ENCODE measurements at places on chromosomes 6 and 20. TPM values are rescaled to one million over a fixed set of nuclear protein-coding genes. Genes with fewer than 3 reads are reported as not detected.

DNA sequence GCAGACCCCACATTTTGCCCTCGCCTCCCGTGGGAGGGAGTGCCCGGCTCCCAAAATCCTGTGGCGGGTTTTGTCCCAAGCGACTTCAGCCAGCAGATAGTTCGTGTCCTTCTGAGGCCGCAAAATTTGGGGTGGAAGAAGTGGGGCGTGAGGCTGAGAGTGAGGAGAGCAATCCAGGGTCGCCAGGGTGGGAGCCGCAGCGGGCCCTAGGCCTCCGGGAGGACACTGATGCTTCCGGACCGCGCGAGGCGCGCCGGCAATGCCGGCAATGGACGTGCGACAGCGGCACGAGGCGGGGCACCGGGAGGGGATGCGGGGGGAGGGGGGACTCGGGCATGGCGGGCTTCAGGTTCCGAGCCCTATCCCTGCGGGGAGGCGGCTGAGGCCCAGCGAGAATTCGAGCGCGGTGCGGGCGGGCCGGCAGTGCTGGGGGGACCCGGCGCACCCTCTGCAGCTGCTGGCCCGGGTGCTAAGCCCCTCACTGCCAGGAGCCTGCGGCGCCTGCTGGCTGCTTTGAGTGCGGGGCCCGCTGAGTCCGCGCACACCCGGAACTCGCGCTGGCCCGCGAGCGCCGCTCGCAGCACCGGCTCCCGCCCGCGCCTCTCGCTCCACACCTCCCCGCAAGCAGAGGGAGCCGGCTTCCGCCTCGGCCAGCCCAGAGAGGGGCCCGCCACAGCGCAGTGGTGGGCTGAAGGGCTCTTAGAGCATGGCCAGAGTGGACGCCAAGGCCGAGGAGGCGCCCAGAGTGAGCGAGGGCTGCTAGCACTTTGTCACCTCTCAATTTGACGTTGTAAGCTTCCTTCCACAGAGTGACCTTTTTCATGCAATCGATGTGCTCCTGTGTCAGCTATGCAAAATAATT, 143.8 kb downstream of the LPA start:
- H3K36me3 ChIP-seq, result no peaks in the 10 kb centered on the region
- peak overlapping the region; percentile 80 for H3K27ac ChIP-seq
- peak overlapping the region; percentile 57 for H3K4me3 ChIP-seq
- H3K27me3 ChIP-seq, result no peaks in the 10 kb centered on the region
- DNase-seq, result peak; percentile 82

- H3K4me1 ChIP-seq, result no peaks in the 10 kb centered on the region
- no peaks in the 10 kb centered on the region for H3K27me3 ChIP-seq
- H3K36me3 ChIP-seq, result no peaks in the 10 kb centered on the region
- H3K4me3 ChIP-seq, result no peak overlapping the region
- peak; percentile 37 for DNase-seq
Observed at GRCh38 chr6:106163966-106164877, 78.1 kb downstream of the PRDM1 start.

DNA sequence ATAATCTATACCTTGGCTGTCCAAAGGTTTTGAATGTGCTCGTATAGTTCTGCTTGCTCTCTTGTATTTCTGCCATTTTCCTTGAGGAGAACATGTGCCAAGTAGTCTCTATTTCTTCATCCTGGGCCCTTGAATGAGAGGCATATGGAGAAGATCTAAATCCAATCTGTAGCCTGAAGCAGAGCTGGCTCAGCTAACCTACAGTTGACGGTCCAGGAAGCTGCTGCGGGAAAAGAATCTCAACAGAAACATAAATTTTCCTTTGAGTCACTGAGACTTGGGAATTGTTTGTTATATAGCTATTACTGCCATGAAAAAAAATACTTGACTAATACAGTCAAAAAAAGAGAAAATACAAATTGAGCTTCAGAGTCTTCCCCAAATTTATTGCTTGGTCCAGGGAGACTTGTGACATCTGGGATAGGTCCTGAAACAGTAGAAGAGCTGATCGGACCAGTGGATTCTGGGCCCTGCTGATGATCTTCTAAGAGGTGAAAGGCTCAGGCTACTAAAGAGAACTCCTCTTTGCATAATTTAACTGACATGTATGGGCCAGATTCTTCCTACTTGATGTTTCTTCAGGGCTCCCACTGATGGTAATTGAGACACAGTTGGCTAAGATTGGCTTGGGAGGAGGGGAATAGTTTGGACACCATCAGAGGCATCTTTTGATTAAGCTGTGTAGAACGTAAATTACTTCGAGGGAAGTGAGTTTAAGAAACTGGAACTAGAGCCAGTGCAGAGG, 29.9 kb upstream of the PLCB4 start:
- DNase-seq, result no peak
- H3K36me3 ChIP-seq, result no peaks in the 10 kb centered on the region
- no peaks in the 10 kb centered on the region for H3K4me1 ChIP-seq
- no peak overlapping the region for H3K4me3 ChIP-seq
- H3K27ac ChIP-seq, result no peak overlapping the region

- no peaks in the 10 kb centered on the region for H3K4me1 ChIP-seq
- no peak overlapping the region for H3K4me3 ChIP-seq
- H3K27ac ChIP-seq, result no peak overlapping the region
- H3K36me3 ChIP-seq, result no peaks in the 10 kb centered on the region
- H3K27me3 ChIP-seq, result no peaks in the 10 kb centered on the region
- no peak for DNase-seq
Observed at GRCh38 chr6:141833001-141833655, 299.6 kb upstream of the GJE1 start.

DNA sequence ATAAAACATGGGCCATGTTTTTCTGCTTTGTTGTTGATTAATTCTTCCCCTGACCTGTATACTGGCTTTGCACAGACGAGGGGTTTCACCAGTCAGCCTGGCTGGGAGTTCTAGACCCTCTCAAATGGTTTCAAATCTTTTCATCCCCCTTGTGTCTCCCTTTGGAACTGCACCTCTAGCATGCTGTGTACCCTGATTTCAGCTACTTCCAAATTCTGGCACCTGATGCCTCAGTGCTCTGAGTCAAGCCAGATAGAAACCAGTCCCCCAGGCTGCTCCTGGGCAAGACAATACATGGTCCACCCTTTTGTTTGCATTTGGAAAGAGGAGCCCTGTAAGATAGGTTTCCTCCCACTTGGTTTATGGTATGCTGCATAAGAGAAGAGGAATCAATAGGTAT, 290.2 kb downstream of the BTBD3 start:
- DNase-seq, result peak; percentile 31
- no peak overlapping the region for H3K4me3 ChIP-seq
- no peaks in the 10 kb centered on the region for H3K36me3 ChIP-seq
- no peaks in the 10 kb centered on the region for H3K27me3 ChIP-seq

- H3K4me1 ChIP-seq, result no peaks in the 10 kb centered on the region
- H3K4me3 ChIP-seq, result no peak overlapping the region
- H3K27me3 ChIP-seq, result no peaks in the 10 kb centered on the region
- no peak overlapping the region for H3K27ac ChIP-seq
- DNase-seq, result no peak
Observed at GRCh38 chr6:161663682-161664081, 389.8 kb upstream of the AGPAT4 start.

DNA sequence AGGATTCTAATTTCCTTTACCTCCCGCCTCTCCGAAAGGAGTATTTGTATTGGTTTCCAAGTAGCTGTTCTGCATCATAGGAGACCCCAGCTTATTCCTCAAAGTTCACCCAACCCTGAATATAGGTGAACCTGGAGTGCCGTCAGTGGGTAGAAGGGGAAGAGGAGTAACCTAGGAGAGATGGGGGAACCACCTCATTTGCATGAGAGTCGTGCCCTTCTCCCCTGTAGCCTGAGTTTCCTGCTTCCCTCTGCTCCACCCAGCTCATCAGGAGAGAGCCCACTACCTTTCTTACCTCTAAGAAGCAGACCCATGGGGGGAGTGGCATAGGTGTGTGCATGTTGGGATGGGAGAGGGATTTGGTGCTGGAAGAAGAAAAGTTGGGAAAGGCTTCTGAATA, 17.3 kb upstream of the WFDC2 start:
- H3K27me3 ChIP-seq, result no peaks in the 10 kb centered on the region
- H3K4me1 ChIP-seq, result no peaks in the 10 kb centered on the region
- DNase-seq, result no peak

Gene NINL
- 27.1 TPM for total RNA-seq

GRCh38 chr6:117494283-117494682, 11.8 kb downstream of the DCBLD1 start:
- peaks cover 21% of the 10 kb centered on the region for H3K4me1 ChIP-seq
- peak overlapping the region; percentile 40 for H3K27ac ChIP-seq
- no peak for DNase-seq
- no peak overlapping the region for H3K4me3 ChIP-seq
- no peaks in the 10 kb centered on the region for H3K36me3 ChIP-seq

Gene C4A
- 66.8 TPM for total RNA-seq

- H3K4me1 ChIP-seq, result no peaks in the 10 kb centered on the region
- no peaks in the 10 kb centered on the region for H3K27me3 ChIP-seq
- no peak overlapping the region for H3K27ac ChIP-seq
- DNase-seq, result no peak
- no peak overlapping the region for H3K4me3 ChIP-seq
Observed at GRCh38 chr6:95228636-95229035, 348.7 kb upstream of the MANEA start.

Gene RAET1L
- total RNA-seq, result not detected

Gene TNF
- total RNA-seq, result not detected

DNA sequence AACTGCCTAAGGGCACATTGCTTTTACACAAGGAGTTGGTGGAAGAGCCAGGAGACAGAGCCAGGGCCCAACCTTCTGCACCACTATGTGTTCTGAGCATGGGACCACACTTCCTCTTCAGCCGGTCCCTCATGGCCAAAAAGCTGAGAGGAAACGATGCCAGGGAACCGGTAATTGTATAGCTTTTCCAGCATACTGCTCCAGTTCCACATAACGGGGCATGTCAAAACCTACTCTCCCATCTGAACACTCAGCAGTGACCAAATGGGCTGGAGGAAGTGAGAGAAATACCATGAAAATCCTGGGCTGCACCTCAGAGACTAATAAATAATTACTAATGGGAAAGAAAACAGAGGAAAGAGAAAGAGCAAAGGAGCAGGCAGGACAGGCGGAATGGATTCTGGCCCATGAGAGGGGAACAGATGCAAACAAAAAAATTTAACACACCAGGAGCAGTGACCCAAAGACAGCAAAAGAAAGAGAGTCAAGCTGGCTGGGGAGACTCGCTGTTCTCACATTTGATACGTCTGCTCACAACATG, 52.0 kb upstream of the BMP2 start:
- H3K4me1 ChIP-seq, result peaks cover 19% of the 10 kb centered on the region
- H3K36me3 ChIP-seq, result no peaks in the 10 kb centered on the region
- H3K4me3 ChIP-seq, result no peak overlapping the region
- DNase-seq, result no peak
- peak overlapping the region; percentile 68 for H3K27ac ChIP-seq

Gene GLP1R
- total RNA-seq, result 0.52 TPM

Gene LKAAEAR1
- not detected for total RNA-seq

Gene ARID1B
- total RNA-seq, result 67.0 TPM

Gene MYL9
- 31.8 TPM for total RNA-seq

Gene BRPF3
- 33.7 TPM for total RNA-seq

DNA sequence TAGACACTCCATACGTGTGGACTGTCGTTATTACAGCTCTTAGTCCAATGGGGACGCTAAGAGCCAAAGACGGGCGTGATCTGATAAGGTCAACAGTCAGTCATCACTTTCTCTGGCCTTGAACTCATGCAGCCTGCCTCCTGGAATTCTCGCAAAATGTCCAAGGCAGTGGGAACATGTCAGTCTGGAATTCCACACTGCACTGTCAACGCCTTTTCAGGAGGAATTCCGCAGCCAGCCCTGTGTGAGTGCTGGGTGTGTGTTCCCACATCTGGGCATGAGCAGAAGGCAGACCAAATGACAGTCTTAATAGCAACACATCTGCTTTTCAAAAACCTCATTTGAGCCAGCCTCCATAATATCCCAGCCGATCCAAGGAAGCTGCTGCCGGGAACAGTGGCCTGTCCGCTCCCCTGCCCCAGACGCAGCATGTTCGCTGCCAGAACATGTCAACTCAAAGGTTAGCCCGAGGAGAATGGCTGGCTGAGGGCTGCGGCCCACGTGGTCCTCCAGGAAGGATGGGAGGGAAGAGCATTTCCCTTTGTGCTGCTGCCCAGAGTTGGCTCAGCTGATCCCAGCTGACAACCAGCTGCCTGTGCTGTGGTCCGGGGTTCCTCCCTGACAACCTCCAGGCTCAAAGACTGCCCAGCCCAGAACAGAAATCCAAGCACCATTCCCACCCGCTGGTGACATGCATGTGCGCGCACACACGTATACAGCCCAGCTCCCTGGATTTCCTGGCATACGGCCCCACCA, 103.1 kb downstream of the SULF2 start:
- no peaks in the 10 kb centered on the region for H3K36me3 ChIP-seq
- no peak overlapping the region for H3K4me3 ChIP-seq

GRCh38 chr6:139979021-139979725, 604.7 kb upstream of the CITED2 start:
- H3K36me3 ChIP-seq, result no peaks in the 10 kb centered on the region
- peaks cover 38% of the 10 kb centered on the region for H3K4me1 ChIP-seq
- no peak overlapping the region for H3K4me3 ChIP-seq
- H3K27ac ChIP-seq, result peak overlapping the region; percentile 85
- no peaks in the 10 kb centered on the region for H3K27me3 ChIP-seq

- no peak for DNase-seq
- no peak overlapping the region for H3K4me3 ChIP-seq
- peaks cover 15% of the 10 kb centered on the region for H3K27me3 ChIP-seq
- H3K36me3 ChIP-seq, result no peaks in the 10 kb centered on the region
Observed at GRCh38 chr20:21550587-21550986, 36.7 kb upstream of the NKX2-2 start.

GRCh38 chr6:110185879-110186278, 5.7 kb downstream of the CDC40 start:
- DNase-seq, result no peak
- H3K4me1 ChIP-seq, result peaks cover 8% of the 10 kb centered on the region
- H3K36me3 ChIP-seq, result no peaks in the 10 kb centered on the region
- H3K4me3 ChIP-seq, result no peak overlapping the region

- H3K4me3 ChIP-seq, result no peak overlapping the region
- no peak overlapping the region for H3K27ac ChIP-seq
- peaks cover 3% of the 10 kb centered on the region for H3K4me1 ChIP-seq
- DNase-seq, result no peak
Observed at GRCh38 chr6:40672087-40672486, 84.9 kb upstream of the LRFN2 start.

Gene IFNGR1
- 127 TPM for total RNA-seq

DNA sequence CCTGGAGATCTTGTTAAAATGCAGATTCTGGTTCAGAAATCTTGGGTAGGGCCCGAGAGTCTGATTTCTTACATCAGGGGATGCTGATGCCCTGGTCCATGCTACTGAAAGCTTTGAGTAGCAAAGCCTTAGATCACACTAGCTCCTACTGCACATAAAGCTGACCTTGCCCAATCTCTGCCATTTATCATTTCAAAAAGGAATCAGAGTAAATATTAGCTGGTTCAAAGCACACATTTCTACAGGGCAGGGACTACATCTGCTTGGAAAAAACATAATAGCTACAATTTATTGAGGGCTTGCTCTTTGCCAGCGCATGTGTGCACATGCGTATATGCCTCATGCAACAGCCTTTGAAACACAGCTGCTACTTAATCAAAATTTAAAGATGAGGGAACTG, 440.4 kb upstream of the ARID1B start:
- no peaks in the 10 kb centered on the region for H3K4me1 ChIP-seq
- H3K27ac ChIP-seq, result no peak overlapping the region
- H3K4me3 ChIP-seq, result no peak overlapping the region
- no peaks in the 10 kb centered on the region for H3K36me3 ChIP-seq
- H3K27me3 ChIP-seq, result no peaks in the 10 kb centered on the region

Gene SNAP25
- total RNA-seq, result 3.6 TPM

- peak overlapping the region; percentile 69 for H3K4me3 ChIP-seq
- H3K36me3 ChIP-seq, result no peaks in the 10 kb centered on the region
- no peaks in the 10 kb centered on the region for H3K27me3 ChIP-seq
- H3K27ac ChIP-seq, result peak overlapping the region; percentile 94
Observed at GRCh38 chr6:138987080-138987642, 892 bp downstream of the REPS1 start.

- no peaks in the 10 kb centered on the region for H3K27me3 ChIP-seq
- H3K4me3 ChIP-seq, result no peak overlapping the region
- no peak for DNase-seq
- H3K36me3 ChIP-seq, result no peaks in the 10 kb centered on the region
Observed at GRCh38 chr20:23189854-23190253, 103.7 kb upstream of the CD93 start.

All from hepatocyte (in vitro differentiated cells).